ENCODE measurements at places on chromosomes 6 and 20.
A peak's percentile ranks its signal among the peaks of the same experiment; 100 is the strongest.

GRCh38 chr6:26331218-26332073 is 33.6 kb upstream of the BTN3A2 start:
- no peak for DNase-seq

DNA sequence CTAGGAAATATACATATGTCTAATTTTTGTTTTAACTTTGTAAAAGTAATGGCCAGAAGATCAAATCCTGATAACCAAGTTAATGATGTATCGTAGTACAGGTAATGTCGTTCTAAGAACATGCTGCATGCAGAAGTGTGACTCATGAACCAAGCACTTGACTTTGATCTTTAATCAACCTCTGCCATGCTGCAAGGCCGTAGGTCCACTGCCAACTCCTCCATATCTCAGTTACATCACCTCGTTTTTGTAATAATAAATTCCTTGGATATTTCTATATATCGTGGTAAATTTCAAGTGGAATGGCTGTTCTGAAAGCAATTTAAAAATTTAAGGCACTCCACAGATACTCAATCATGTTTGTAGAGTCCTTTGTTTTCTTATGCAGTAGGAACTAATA is 771.7 kb downstream of the EPHA7 start:
- no peak for DNase-seq

GRCh38 chr6:131356161-131356560 is 216.9 kb upstream of the ARG1 start:
- no peak for DNase-seq

- peak; percentile 85 for DNase-seq
These were observed 522 bp upstream of the EPB41L1 start for GRCh38 chr20:36153736-36154699.

GRCh38 chr6:159984268-159984786 is 15.4 kb downstream of the IGF2R start:
- DNase-seq = no peak

- DNase-seq = no peak
These were observed 70.2 kb downstream of the BLOC1S5 start for GRCh38 chr6:7993952-7994351.

GRCh38 chr6:140661691-140662090 is 1287.2 kb upstream of the CITED2 start:
- DNase-seq = no peak

DNA sequence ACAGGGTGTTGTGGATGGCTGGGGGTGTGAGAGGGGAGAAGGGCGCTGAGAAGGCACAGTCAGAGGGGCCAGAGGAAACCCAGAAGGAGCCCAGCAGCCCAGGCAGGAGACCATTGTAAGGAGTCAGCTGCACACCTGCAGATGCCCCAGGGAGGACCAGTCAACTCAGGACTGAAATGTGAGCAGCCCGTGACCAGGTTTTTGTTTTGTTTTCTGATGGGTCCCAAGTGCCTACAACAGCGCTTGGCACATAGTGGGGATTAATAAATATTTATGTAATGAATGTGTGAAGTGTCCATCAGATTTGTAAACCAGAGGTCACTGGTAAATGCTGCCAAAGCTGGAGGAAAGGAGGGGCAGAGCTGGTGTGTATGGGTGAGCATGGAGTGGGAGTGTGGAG is 30.2 kb downstream of the TRAM2 start:
- no peak for DNase-seq

GRCh38 chr6:34671367-34671766 is 25.2 kb downstream of the ILRUN start:
- no peak for DNase-seq

GRCh38 chr6:122361314-122361979 is 38.0 kb upstream of the HSF2 start:
- no peak for DNase-seq

GRCh38 chr6:27280064-27280539 is 32.0 kb downstream of the POM121L2 start:
- peak; percentile 12 for DNase-seq

DNA sequence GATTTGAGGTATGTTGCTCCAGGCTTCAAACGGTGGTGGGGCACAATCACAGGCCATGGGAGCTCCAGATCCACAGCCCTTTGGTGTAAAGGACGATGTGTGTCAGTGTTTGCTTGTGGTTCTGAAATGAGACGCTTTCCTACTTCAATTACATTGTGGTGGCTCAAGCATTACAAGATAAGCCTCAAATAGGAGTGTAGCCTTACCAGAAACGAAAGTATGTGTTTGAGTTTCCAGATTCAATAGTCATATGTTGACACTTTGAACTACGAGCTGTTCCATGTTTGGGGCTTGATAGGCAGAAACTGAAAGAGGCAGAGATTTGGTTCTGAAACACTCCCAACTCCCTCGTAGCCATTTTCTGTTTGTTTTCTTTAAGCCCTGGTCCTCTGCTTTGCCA is 187.1 kb downstream of the MYLK4 start:
- no peak for DNase-seq

- no peak for DNase-seq
These were observed 9.6 kb upstream of the RIMS4 start for GRCh38 chr20:44819936-44820335.

- no peak for DNase-seq
These were observed 112.5 kb downstream of the JPH2 start for GRCh38 chr20:44074252-44075151.

GRCh38 chr6:7773322-7773721 is 47.4 kb downstream of the BMP6 start:
- no peak for DNase-seq

DNA sequence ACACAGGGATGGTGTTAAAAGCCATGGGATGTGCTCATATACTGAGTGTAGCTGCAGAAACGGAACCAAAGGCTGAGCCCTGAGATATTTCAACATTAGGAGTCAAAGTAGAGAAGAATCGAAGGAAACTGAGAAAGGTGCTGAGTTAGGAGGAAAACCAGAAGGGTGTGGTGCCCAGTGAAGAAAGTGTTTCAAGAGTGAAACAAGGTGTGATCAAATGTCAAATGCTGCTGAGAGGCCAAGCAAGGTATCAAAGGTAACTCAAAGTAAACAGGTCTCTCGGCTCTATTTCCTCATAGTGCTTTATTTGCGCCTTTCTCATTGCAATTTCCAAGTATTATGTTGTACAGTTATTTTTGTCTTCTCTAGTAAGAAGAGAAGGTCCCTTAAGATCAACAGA is 94.1 kb downstream of the PRDM1 start:
- no peak for DNase-seq

DNA sequence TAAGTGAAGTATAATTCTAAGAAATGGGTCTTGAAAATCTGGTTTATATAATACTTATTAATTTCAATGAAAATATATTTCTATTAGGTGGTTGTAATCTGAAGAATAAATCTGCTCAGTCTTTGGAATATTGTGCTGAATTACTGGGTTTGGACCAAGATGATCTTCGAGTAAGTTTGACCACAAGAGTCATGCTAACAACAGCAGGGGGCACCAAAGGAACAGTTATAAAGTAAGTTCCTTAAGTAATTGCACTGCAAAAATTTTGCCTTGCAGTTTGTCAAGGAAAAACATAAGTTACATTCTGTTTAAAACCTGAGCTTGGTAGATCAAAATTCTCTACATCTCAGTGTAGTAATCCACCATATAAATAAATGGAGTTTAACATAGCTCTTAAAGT is 106.0 kb downstream of the MYO6 start:
- no peak for DNase-seq

Data from C1 segment of cervical spinal cord (tissue), 14 donors.